ENCODE measurements at places on chromosomes 7 and 10. TPM values are rescaled to one million over a fixed set of nuclear protein-coding genes. Genes with fewer than 3 reads are reported as not detected.

- no peak for DNase-seq
- H3K27ac ChIP-seq, result no peak overlapping the region
- no peak overlapping the region for H3K4me3 ChIP-seq
Observed at GRCh38 chr10:103549349-103549685, 55.8 kb downstream of the NEURL1 start.

The RTKN2 gene
- total RNA-seq, result 1.2 TPM

The PI4K2A gene
- 31.3 TPM for total RNA-seq

GRCh38 chr10:34432589-34432988 is 382.5 kb downstream of the PARD3 start:
- H3K27me3 ChIP-seq, result no peaks in the 10 kb centered on the region
- H3K4me3 ChIP-seq, result no peak overlapping the region
- H3K27ac ChIP-seq, result no peak overlapping the region
- H3K36me3 ChIP-seq, result no peaks in the 10 kb centered on the region

The ZNF853 gene
- total RNA-seq, result 17.9 TPM

DNA sequence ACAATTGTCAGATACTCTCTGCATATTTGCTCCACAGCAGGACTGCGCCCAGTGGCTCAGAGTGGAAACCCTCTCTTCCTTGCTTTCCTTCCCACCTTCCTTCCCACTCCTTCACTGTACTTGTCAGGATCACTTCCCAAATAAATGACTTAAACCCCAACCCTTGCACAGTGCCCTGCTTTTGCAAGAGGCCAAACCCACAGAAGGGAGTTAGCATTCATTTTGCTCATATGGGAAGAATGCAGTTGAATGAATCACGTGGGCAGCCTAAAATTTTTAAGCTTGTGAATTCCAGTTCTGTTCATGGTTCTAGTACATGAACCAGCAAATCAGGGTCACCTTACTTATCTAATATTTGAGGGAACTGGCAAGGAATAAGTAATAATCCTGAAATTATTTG is 47.7 kb upstream of the SFMBT2 start:
- H3K27me3 ChIP-seq, result no peaks in the 10 kb centered on the region
- H3K4me3 ChIP-seq, result no peak overlapping the region
- DNase-seq, result no peak
- no peak overlapping the region for H3K27ac ChIP-seq

The KLHL7 gene
- total RNA-seq, result 35.0 TPM

DNA sequence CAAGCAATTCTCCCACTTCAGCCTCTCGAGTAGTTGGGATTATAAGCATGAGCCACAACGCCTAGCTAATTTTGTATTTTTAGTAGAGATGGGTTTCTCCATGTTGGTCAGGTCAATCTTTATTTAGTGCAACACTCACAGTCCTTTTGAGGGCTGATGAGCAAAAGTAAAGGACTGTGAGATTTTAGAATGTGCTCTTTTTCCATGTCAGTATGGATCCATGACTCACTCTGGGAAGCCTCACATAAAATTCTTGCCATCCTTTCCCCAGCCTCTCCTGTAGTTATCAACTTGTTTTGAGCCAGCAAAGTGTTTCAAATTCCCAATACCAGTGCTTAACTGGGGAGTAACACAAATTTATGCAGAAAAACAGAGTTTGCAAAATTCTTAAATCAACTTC is 135.8 kb upstream of the CXCL12 start:
- no peak for DNase-seq
- H3K4me3 ChIP-seq, result no peak overlapping the region
- no peak overlapping the region for H3K27ac ChIP-seq
- H3K27me3 ChIP-seq, result no peaks in the 10 kb centered on the region
- H3K36me3 ChIP-seq, result no peaks in the 10 kb centered on the region

- H3K27me3 ChIP-seq, result no peaks in the 10 kb centered on the region
- peaks cover 13% of the 10 kb centered on the region for H3K4me1 ChIP-seq
- H3K4me3 ChIP-seq, result no peak overlapping the region
- H3K27ac ChIP-seq, result no peak overlapping the region
- H3K36me3 ChIP-seq, result no peaks in the 10 kb centered on the region
- DNase-seq, result no peak
Observed at GRCh38 chr7:108017776-108018151, 14.8 kb upstream of the LAMB1 start.

DNA sequence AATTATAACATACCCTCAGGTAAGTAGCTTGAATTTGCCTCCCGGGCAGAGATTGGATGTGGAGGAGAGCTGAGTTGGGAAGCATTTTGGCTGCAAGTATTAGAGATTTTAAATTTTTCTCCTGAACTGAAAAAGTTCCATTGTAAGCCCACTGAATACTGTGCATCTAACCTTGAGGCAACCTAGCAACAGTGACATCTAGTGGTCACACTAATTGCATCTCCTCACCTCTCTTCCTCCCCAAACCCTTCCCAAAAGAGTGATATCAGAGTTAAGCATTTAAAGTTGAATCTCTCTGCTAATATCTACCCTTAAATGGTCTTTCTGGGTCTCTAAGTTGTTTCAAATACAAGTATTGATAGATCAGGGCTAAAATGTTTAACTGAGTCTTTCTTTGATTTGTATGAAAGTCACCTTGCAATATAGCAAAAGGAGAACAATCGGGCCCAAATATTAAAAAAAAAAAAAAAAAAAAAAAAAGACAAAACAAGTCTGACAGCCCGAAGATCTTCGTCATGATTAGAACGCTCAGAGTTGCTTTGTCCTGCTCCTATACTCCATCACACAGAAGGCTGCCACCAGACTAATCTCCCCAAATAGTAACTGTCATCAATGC is 40.4 kb upstream of the DLX5 start:
- no peaks in the 10 kb centered on the region for H3K27me3 ChIP-seq
- H3K4me3 ChIP-seq, result no peak overlapping the region
- no peaks in the 10 kb centered on the region for H3K4me1 ChIP-seq
- peak; percentile 3 for DNase-seq
- H3K36me3 ChIP-seq, result no peaks in the 10 kb centered on the region
- no peak overlapping the region for H3K27ac ChIP-seq

DNA sequence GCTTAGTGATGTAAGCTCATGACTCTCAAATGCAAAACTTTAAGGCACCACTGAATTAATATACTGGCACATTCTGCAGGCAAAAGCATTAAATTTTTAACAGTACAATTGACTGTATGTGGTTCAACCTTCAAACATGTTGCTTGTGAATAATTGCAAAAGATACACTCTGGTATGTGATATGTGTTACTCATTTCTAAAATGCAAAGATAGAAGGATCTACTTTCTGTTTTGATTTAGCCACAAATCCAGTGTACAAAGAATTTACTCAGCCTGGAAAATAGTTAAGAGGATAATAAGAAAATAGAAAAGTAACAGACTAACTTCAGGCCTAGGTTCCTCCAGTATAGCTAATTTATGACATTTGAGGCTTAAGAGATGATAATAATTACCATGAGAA is 66.6 kb upstream of the NOBOX start:
- no peaks in the 10 kb centered on the region for H3K27me3 ChIP-seq
- H3K36me3 ChIP-seq, result no peaks in the 10 kb centered on the region
- no peak overlapping the region for H3K27ac ChIP-seq
- no peak overlapping the region for H3K4me3 ChIP-seq
- no peak for DNase-seq

DNA sequence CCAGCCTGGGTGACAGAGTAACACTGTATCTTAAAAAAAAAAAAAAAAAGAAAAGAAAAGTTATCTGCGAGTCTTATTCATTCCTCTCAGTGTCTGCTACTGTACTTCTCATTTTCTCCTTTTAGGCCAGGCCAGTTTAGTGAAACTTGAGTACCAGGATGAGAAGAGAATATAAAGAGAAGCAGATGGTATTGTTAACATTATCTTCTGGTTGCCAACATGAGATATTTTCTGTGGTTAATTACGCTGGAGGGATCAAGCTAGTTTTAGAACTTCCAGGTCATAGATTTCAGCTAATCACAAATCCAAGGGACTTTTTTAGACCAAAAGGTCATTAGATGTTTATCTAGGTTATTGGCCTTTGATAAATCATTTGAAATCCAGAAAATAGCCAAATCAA is 252.6 kb upstream of the SMIM30 start:
- H3K4me1 ChIP-seq, result no peaks in the 10 kb centered on the region
- no peak overlapping the region for H3K27ac ChIP-seq
- no peaks in the 10 kb centered on the region for H3K36me3 ChIP-seq
- H3K4me3 ChIP-seq, result no peak overlapping the region

DNA sequence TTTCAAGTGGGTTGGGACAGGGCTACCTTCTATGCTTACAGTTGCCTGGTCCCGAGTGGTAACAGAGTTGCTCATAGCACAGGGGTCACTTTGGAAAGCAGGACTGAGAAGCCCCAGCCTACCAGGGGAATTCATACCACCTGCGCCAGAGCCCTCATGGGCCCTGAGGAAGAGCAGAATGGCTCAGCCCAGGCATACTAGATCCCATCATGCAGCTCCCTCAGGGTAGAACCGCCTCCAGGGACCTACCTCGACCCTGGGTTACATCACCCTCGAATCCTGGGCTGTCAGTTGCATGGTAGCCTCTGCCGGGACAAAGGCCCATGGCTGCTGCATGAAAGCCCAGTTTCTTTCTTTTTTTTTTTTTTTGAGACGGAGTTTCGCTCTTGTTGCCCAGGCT is 2.9 kb downstream of the CUEDC2 start:
- H3K4me1 ChIP-seq, result peaks cover 7% of the 10 kb centered on the region
- DNase-seq, result no peak
- H3K27me3 ChIP-seq, result no peaks in the 10 kb centered on the region
